ENCODE measurements at places on chromosomes 4 and X.

GRCh38 chrX:10254739-10255138, 98.0 kb downstream of the CLCN4 start:
- DNase-seq = no peak

DNA sequence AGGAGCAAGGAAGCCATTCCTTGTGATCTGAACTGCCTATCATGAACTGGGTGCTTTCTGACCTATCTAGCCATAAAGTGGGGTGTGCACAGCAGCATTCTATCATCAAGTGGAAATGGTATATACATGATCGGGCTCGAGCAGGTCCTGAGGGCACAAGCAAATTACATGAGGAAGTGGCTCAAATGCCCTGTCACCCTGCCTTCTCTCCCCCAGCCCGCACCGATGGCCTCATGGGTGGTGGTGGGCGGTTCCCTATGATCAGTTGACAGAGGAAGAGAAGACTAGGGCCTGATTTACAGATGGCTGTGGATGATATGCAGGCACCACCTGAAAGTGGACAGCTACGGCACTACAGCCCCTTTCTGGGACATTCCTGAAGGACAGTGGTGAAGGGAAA, 46.3 kb upstream of the BCLAF3 start:
- DNase-seq = no peak

GRCh38 chrX:133838761-133839676, 146.4 kb downstream of the GPC3 start:
- peak; percentile 12 for DNase-seq

DNA sequence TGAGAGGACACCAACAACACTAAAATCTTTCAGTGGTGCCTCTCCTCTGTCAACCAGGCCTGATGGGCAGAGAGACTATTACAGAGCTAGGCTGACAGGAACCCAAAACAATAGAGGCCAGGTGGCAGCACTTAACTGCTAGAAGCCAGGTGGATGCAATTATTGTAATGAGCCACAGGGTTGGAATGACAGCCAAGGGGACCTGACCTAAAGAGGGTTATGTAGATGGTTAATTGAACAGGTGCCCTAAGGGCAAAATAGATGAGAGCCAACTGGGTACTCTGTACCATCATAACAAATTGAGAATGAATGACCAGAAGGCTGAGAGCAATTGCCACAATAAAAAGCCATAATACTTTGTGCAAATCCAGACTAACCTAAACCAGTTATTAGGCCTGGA, 24.7 kb upstream of the FRAS1 start:
- DNase-seq = no peak

DNA sequence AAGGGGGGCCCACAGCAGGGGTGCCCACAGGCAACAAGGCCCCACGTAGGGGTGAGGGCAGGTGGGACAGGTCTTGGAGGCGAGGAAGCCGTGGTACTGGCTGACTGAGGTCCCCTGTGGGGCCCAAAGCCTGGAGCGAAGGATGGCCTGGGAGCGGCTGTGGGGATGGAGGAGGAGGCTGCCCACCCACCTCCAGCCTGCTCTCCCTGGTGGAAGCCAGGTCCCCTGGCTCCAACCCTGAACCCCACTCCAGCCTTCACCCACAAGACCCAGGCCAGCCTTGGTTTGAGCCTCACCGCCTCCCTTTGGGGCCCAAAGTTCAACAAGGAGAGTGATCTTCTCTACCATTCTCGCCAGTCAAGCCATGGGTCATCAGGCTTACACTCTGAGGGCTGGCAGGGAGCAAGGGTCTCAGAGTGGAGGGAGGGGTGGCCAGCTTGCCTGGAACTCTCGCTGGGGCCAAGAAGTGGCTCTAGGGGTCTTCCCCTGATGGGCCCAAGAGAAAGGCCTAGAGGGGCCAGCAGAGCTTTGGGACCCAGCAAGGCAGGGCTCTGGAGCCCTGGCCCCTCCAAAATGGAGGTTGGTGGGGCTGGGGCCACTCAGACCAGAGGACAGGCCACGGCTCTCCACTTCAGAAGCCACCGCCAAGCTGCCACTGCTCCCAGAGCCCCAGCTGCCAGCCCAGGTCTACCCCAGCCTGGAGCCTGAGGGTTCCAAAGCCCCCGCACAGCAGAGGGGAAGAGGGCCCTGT, 5.0 kb downstream of the PNCK start:
- no peak for DNase-seq

DNA sequence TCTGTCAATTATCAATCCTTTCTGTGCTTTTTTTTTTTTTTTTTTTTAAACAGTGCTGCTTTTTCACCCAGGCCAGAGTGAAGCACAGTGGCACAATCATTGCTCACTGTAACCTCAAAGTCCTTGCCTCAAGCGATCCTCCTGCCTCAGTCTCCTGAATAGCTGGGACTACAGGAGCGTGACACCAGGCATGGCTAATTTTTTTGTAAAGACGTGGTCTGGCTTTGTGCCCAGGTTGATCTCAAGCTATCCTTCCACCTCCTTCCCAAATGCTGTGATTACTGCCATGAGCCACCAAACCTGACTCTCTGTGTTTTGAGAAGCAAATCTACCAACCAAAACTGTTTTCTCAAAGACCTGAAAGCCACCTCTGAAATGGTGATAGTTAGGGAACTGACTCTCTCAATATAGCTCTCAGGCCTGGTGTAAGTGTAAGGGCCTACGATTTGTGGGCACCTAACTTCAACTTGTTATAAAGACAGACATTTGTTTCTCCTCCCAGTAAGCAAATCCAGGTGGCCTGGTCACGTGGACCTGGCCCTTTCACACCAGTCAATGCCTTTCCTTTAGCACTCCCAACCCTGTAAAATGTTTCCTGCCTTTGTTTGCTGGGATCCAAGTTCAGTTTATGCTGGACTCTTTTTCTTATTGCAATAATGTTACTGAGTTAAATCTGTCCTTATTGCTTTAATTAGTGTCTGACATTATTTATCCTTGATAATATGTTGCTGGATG, 2015.9 kb downstream of the PCDH7 start:
- DNase-seq = no peak

DNA sequence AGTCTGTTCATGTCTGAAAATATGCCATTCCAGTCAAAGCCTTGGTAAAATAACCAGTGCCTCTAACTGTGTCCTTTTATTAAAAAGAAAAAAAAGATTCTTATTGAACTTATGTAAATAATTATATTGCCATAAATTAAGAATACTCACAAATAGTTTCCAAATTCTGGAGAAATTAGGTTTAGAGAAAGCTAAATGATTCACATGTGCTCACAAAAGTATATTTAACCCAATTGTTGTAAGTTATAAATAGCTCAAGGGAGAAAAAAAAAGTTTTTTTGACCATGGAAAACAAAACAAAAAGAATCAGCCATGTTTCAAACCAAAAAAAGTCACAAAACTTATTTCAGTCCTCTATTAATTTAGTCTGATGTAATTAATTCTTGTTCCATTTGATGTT, 25.3 kb upstream of the HERC6 start:
- no peak for DNase-seq

GRCh38 chrX:20740443-20740842, 473.7 kb upstream of the RPS6KA3 start:
- no peak for DNase-seq

DNA sequence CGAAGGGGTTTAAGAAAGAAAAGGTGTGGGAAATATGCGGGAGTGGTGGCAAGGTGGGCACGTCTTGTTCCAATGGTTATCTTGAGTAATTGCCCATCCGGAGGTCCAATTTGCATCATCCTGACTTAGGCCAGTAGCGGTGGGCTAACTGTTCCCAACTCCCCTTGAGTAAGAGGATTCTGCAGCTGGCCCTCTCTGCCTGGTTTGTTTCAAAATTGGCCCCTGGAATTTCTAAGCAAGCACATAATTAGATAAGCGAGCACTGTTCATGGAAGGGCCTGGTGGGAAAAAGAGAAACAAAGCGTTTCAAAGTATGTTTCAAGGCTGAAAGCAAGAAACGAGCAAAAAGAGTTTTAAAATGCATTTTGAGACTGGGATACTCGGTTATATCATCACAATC, 198.2 kb downstream of the CEP135 start:
- DNase-seq = no peak

- no peak for DNase-seq
Observed at GRCh38 chr4:184893801-184894571, 68.2 kb upstream of the ACSL1 start.

- DNase-seq = no peak
Observed at GRCh38 chr4:36079666-36080065, 164.6 kb downstream of the ARAP2 start.

- DNase-seq = no peak
Observed at GRCh38 chrX:67544281-67545035, 637 bp downstream of the AR start.

DNA sequence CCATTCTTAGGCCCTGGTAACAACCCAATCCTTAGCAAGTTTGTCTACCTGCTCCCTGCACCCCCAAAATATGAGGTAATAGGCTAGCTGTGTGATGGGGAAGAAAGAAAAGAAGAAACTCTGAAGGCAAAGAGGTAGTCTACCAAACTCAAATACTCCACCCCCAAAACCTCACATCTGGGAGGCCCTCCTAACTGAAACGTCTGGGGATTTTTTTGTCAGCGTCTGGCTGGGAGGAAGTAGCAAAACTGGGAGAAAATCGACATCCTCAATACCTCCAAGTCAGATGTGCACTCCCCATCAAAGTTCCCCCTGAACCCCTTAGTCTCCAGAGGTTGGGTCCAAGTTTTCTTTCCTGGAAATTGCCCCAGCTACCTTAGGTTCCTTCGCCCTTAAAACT, 1.0 kb downstream of the LAMP2 start:
- DNase-seq = peak; percentile 18

GRCh38 chr4:25144870-25145481, 15.3 kb downstream of the SEPSECS start:
- DNase-seq = peak; percentile 19

DNA sequence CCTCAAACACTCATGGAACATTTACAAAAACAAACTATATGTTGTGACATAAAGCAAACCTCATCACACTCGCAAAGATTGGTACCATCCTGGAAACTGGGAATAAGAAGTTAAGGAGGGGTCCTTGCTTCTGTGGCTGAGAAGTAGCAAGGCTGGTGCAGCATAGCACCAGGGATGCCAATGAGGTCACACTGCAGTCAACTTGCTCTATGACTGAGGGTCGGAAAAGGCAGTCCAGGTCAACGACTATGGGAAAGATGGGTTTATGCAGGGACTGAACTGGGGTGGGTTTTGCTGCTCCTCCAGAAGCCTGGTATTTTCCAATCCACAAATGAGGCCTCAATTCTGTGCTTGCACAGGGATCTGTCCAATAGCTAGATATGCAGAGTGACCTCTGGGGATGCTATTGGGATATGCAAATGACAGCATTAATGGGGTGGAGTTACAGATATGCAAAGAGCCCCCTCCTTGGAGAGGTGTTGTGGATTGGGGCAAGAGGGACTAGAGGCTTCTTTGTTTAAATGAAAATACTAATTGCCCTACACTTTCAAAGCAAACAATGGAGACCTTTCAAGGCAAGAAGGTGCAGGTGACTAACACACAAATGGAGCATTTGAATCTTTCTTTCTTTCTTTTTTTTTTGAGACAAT, 7.2 kb upstream of the IL13RA1 start:
- no peak for DNase-seq

GRCh38 chrX:670645-671044, 40.1 kb downstream of the SHOX start:
- no peak for DNase-seq

DNA sequence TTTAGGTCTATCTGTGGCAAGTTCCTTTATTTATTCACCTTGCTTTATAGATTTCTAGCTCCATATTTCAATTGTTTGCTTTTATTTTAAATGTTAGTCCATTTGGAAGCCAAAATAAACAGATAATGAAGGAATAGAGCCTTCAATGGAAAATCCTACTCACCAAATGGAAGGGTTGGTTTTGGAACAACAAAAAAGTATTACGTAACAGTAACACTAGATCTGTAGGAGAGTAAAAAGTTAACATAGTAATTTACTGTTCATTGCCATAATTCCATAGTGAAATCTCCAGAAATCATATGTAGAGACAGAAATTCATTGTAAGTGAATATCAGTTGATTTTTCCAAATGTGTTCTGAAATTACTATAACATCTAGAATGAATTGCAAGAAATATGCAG, 34.6 kb downstream of the NWD2 start:
- no peak for DNase-seq

DNA sequence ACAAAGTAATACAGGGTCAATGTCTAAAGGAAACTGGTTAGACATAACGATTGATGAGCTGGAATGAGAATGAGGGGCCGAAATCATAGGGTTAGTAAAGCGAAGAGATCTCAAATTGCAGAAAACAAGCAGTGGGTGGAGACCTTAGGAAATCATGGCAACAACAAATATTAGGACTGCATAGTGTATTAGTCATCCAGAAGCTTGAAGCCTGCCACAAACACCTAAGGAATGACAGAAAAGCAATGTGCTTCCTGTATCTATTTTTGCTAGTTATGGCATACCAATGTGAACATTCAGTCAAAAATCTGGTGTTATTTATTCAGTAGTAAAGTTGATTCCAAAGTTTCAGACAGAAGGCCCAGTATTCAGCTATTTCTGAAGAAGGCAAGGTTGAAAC, 410.9 kb upstream of the CT83 start:
- no peak for DNase-seq

DNA sequence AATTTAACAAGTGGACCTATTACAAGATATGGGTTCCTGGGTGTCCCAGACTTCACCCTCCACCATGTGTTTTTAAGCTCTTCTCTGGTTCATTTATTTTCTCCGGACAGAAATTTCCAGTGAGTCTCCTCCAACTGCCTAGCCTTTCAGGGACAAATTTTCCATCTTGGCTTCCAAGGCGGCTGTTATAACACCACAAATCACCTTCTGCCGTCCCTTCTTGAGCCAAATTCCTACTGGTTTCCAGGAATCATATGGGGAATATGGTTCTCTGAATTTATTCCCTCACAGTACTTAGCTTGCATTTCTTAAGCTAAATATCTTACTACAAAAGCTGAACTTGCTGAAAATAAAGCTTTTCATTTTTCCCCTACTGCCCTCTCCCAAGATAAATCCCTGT, 18.8 kb downstream of the NEXMIF start:
- DNase-seq = no peak

- no peak for DNase-seq
Observed at GRCh38 chrX:65451663-65452062, 82.9 kb downstream of the LAS1L start.

DNA sequence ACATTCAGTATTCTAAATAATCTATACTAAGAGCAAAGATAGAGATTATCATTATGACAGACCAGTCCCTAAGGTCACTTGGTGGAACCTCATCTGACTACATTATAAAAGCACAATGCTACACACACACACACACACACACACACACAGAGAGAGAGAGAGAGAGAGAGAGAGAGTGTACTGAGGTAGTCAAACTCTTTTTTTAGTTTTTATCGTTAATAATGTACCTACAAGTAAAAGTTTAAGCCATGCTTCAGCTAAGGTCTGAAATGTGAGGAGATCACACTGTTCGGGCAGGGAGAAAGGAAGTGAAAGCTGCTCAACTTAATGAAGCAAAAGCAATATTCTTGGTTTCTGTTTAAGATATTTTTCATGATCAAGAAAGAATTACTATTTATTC, 75.8 kb upstream of the CCDC160 start:
- no peak for DNase-seq

All from CD4-positive, alpha-beta T cell (primary cell).